RPMI7951 (cell line): ENCODE measurements at places on chromosomes 13 and 19. TPM values are rescaled to one million over a fixed set of nuclear protein-coding genes. Genes with fewer than 3 reads are reported as not detected.

DNA sequence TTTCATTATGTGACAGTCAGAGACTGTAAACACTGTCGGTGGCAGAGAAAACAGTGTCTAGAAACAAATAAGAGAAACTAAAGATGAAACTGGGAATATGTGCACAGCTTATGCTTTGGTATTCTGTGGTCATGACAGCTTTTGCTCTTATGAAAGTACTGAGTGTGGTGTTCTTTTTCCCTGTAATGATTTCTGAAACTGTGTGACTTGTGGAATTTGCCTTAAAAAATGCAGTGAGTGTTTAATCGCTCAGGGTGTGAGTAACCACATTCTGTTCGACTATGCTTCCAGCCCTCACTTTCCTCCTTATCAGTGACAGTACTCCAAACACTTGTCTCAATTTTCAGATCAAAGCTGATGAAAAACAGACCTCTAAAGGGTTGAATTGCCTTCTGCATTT is 66.9 kb upstream of the DIAPH3 start:
- DNase-seq: no peak

The MAP1S gene
- 9.6 and 10.0 TPM in 2 replicates for total RNA-seq

DNA sequence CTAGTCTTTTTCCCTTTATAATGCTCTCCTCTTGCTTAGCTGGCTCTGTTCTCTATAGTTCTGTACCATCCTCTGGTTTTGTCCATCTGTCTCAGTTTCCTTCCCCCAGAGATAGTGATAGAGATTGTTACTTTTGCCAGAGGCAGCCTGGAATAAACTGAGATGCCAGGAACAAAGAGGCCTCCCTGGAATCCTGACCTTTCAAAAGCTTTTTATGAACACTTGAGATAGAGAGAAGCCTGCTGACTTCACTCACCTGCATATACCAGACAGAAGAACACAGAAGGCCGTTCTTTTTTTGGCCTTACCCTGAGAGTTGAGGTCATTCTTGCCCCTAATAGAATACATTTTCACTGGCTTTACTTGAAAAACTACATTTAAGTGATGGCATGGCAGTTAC is 150.2 kb downstream of the LHFPL6 start:
- no peak for DNase-seq

The MIA gene
- 8.9 and 12.6 TPM in 2 replicates for total RNA-seq

DNA sequence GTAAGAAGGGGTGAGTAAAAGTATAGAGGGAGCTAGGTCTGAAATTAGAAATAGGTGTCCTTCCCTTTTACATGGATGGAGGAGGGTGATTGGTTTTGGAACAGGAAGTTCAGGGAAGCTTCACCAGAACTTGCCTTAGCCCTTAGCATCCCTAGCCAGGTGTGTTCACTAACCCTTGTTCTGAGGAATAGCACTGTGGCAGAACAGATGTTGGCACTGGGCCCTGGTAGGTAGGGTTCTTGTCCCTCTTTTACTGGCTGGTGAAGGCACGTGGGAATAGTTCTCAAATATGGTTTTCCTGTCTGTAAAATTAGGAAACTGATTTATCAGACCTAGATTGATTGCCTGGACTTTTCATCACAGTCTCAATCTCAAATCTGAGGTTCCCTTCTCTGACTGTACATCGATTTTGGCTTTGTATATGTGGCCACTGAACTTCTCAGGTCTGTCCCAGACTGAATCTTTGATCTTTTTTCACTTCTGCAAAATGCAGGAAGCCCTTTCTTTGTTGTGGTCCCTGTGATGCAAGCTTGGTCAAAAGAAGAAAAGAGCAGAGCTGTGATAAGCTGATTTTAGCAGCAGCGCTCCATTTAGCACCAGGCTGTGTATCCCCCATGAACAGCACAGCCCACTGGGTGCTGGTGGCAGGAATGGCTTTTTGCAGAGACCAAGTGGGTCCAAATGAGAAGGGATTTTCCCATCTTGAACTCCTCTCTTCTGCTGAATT is 86.2 kb upstream of the HTR2A start:
- DNase-seq: no peak
